ENCODE measurements at places on chromosomes 12 and 14.

DNA sequence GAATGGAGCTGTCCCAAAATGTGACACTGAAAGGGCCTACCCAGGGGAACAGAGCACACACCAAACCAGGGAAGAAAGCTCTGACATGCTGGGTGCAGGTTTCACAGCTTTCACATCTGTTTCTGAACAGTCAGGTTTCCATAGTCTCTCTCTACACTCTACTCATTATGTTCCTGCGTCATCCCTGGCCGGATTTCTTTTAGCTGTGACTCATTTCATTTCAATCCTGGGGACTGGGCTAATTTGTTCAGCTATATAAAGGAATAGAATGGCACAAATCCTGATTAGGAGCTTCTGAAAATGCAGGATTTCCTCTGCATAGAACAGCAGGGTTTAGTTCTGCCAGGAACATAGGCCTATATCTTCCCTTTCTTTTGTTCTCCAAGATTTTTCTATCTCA, 649.8 kb downstream of the RPS29 start:
- no peak for DNase-seq

- DNase-seq = no peak
Observed at GRCh38 chr12:88538250-88538649, 42.0 kb downstream of the KITLG start.

GRCh38 chr14:94738751-94739150, 31.2 kb downstream of the GSC start:
- peak; percentile 56 for DNase-seq

GRCh38 chr12:29051221-29051620, 97.9 kb upstream of the FAR2 start:
- no peak for DNase-seq

GRCh38 chr14:29925101-29925722, 2.4 kb downstream of the PRKD1 start:
- peak; percentile 50 for DNase-seq

DNA sequence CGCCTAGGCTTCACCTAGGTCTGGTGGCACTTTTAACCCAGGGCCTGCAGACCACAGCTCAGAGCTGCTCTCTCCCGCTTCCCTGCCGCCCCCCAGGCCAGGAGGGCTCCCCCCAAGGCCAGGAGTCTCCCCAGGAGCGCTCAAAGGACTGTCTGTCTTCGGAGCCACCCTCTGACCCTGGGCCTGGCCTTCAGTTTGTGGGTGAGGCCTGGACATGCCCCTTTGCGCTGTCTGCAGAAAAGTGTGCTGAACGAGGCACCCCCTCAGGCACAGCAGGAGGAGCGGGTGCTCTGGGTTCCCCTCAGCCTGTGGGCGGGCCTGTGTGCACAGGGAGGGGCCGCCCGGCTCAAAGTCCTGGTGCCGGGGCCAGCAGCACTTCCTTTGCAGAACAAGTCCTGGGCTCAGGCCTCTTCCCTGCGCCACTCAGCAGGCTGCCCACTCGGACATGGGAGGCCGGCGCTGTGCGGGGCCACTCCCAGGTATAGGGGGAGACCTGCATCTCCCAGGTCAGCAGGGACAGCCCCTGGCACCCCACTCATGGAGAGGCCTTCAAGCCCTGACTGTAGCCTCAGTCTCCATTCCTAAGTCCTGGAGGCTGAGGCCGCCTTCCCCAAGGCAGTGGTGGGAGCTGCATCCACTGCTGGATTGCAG, 14.3 kb downstream of the DEGS2 start:
- DNase-seq = no peak

DNA sequence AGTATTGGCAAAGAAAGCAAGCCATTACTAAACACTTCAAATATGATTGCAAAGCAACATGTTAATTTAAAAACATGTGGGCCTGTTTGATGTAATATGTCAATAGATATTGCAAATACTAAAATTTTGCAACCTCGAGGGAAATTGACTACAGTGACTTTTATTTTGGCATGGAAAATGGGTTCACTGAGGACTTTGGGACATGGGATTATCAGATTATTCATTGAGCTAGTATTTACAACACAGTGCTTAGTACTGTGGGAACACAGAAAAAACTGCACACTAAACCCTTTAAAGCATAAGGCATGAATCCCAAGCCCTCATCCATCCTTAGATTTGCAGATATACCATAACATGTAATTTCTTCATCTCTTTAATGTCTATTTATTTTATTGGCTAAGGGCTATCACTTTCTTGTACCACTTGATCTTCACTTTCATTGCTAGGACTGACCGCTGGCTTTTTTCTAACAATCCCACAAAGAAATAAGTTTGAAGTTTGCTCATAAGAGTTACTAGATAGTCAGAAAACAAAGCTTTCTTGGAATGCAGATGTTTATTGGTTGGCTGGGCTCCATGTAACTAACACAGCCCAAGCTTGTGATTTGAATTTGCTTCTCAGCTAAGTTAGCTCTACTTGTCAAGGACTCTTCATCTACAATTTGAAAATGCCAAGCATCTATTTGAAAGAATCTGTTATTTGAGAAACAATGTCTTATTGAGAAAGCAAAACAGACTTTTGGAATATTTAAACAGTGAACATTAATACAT, 48.7 kb downstream of the PPFIBP1 start:
- DNase-seq = no peak

- DNase-seq = no peak
Observed at GRCh38 chr14:71688576-71688975, 243.7 kb upstream of the RGS6 start.

DNA sequence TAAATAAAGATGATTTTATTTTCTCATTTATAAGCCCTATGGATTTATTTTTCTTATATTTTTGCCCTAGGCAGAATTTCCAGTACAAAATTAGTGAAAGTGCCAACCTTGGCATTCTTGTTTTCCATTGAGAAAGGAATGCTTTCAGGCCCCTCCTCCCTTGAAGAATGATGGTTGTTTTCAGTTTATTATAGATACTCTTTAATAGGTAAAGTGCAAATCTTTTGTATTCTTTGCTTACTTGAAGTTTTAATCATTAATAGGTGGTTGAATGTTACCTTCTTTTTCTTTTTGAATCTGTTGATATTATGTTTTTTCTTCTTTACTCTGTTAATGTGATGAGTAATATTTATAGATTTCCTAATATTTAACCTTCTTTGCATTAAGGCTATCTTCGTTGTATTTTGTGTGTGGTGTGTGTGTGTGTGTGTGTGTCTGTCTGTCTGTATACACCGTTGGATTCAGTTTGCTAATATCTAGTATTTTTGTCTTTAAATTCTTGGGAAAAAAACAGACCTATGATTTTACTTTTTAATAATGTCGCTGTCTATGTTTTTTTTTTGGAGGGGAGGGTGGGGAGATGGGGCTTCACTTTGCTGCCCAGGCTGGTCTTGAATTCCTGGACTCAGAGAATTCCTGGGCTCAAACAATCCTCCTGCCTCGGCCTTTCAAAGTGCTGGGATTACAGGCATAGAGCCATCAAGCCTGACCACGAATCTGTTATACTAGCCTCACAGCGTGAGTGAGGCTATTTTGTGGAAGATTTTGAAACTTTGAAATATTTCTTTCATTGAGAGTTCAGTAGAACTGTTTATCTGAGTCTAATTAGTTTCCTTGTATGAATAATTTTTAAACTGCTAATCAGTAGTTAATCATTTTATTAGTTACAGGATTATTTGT, 13.5 kb downstream of the SRGAP1 start:
- DNase-seq = no peak

All from stromal cell of bone marrow (primary cell).